CD8-positive, alpha-beta memory T cell (primary cell): ENCODE measurements at places on chromosomes 7 and 10.

- no peak for DNase-seq
Measured at GRCh38 chr7:116404389-116404788, 95.1 kb upstream of the CAV2 start.

DNA sequence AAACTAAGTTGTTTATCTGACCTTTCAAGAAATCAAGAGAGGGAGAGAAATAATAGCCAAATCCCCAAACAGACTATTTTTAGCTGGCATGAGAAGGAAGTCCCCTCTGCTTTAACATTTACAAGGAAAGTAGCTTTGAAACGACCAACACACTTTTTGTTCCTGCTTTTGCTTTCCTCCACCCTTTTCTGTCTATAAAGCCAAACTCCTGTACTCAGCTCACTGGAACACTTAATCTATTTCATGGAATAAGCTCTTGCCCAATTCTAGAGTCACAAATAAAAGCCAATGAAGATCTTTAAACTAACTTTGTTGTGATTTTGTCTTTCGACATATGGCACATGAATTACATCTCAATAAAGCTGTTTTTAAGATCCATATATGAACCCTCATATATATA lies 86.8 kb upstream of the CCDC71L start:
- DNase-seq = no peak

DNA sequence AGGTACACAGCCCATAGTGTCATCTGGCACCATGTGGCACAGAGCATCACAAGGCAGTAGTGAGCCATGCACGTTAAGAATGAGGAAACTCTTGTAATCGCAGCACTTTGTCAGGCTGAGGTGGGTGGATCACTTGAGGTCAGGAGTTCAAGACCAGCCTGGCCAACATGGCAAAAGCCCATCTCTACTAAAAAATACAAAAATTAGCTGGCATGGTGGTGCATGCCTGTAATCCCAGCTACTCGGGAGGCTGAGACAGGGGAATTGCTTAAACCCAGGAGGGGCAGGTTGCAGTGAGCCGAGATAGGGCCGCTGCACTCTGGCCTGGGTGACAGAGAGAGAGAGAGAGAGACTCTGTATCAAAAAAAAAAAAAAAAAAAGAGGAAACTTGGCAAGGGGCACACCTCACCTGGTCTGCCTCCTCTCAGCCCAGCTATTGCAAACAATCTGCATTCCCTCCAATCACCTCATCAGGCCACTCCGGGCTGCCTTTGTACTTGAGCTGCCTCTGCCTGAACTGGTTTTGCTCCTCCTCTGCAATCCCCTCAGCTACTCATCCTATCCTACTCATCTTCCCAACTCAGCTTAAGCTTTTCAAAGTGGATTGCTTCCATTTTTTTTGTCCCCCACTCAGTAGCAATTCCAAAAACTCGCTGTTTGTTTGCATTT lies 46.0 kb upstream of the OPTN start:
- no peak for DNase-seq

GRCh38 chr10:76126607-76127527 lies 695.4 kb downstream of the LRMDA start:
- no peak for DNase-seq

DNA sequence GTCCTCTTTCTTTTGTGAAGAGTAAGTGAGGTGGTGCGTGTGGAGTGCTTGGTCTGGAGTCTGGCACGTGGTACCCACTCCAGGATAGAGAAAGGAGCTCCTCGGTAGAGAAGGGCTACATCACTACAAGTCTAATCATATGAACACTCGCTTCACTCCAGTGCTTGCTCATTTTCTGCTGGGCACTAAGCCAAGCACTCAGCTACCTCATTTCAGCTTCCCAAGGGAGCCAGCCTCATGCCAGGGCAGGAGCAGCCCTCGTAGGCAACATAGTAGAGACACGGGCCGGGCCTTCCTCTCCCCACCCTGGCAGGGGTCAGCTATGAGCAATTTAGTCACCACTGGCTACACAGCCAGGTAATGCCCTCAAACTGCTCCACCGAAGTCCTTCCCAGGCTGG lies 11.4 kb upstream of the HSPA12A start:
- DNase-seq = no peak

GRCh38 chr10:61812052-61812721 lies 89.3 kb upstream of the ARID5B start:
- DNase-seq = no peak

DNA sequence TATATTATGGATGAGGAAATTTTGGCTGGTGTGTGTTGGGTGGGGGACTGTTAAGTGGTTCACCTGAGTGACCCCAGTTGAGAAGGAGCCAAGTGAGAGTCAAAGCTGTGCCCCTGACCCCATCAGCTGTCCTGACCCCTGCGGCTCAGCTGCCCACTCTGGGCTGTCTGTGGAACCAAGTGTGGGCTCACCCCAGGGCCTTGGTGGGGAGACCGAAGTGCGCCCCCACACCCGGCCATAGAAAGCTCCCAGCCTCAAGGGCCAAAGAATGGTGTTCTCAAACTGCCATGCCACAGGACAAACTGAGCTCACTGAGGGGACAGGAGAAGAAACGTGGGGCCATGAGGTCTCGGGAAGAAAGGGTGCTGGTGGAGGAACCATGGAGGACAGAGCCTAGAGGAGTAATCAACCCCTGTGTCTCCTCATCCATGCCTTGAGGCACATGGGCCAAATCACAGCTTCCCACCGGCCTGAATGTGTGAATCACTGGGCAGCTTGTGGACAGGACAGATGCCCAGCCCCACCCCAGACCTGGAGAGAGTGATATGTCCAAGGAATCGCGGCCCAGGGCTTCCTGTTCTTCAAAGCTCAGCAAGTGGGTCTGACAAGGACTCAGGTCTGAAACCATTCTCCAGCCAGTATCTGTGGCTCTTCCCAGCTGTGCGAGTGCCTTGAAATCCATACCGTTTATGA lies 86.2 kb upstream of the CACUL1 start:
- DNase-seq = no peak

DNA sequence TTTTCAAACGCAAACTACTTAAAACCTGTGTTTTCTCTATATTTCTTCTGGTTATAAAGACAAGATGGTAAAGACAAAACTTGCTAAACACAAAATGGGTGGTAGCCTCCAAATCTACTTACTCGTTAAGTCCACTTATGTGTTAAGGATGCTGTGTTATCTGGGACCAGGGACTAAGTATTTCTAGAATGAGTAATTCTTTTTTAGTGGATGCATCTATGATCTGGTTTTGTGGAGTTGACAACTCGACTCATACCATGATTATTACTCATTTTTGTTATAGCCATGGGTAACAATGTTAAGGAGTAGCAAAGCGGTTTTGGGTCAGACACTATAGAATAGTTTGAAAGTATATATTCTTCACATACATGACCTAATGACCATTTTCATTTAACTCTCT lies 239.5 kb upstream of the FOXP2 start:
- no peak for DNase-seq

- DNase-seq = no peak
Measured at GRCh38 chr7:155252892-155253501, 44.7 kb upstream of the INSIG1 start.

GRCh38 chr7:151016942-151017341 lies 7.4 kb downstream of the ATG9B start:
- DNase-seq = no peak

DNA sequence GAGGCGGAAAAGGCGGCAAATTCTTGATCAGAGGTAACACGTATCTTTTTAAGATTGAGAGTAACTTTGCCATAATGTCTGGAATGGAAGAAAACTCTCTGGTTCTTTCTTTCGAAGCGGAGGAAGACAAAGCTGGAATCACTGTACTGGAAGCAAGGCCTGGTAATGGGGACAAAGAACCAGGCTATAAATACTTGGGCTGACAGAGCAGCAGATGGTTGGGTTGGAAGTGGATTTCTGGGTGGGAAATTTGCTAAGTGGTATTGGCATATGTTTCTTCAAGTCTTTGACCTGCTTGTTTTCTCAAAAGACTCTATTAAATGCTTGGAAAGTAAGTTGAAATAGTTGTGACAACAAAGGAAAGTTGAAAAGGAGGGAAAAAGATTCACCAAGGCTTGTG lies 87.3 kb upstream of the SFMBT2 start:
- DNase-seq = no peak

GRCh38 chr10:80204677-80205476 lies 460 bp downstream of the ANXA11 start:
- peak; percentile 70 for DNase-seq

DNA sequence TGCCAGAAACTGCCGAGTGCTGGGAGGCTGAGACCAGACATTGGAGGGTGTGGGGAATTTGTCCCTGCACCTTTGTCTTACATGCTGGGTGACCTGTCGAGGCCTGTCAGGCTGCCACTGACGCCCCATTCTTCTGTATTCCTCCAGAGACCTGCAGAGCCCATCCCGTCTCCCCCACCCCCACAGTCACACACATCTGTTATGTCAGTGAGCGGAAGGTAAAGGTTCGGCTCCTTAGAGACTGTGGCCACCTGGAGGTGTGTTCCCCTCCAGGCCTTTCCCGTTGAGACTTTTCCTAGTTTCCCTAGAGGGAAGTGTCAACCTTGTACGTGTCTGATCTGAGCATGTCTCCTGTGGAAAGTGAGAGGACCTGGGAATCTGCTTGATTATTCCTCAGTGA lies 84.5 kb downstream of the ATXN7L1 start:
- DNase-seq = no peak

DNA sequence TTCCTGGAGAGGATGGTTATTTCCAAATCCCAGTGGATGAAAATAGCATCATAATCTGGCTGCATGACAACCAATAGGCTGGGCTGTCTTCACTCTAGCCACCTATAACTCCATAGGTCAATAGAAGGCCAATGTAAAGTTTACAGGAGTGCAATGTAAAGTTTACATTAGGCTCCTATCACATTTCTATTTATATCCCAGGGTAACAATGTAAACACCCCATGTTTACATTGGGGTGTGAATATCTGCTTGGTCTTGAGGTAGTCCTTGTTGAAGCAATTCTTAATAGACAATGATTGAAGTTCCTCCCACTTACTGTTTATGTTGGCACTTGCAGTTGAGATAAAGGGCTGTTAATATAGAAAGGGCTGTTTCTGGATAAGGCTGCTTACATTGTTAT lies 21.5 kb downstream of the CH25H start:
- no peak for DNase-seq

- DNase-seq = no peak
Measured at GRCh38 chr7:75989500-75990388, 4.7 kb downstream of the TMEM120A start.

GRCh38 chr10:97771055-97771891 lies 526 bp downstream of the SFRP5 start:
- peak; percentile 32 for DNase-seq

DNA sequence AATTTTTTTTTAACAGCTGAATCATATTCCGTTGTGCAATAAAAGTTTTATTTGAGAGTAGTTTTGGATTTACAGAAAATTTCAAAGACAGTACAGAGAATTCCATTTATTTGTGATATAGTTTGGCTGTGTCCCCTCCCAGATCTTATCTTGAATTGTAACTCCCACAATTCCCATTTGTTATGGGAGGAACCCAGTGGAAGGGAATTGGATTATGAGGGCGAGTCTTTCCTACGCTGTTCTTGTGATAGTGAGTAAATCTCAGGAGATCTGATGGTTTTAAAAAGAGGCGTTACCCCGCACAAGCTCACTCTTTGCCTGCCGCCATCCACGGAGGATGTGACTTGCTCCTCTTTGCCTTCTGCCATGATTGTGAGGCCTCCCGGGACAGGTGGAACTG lies 228.0 kb upstream of the MAGI2 start:
- no peak for DNase-seq

DNA sequence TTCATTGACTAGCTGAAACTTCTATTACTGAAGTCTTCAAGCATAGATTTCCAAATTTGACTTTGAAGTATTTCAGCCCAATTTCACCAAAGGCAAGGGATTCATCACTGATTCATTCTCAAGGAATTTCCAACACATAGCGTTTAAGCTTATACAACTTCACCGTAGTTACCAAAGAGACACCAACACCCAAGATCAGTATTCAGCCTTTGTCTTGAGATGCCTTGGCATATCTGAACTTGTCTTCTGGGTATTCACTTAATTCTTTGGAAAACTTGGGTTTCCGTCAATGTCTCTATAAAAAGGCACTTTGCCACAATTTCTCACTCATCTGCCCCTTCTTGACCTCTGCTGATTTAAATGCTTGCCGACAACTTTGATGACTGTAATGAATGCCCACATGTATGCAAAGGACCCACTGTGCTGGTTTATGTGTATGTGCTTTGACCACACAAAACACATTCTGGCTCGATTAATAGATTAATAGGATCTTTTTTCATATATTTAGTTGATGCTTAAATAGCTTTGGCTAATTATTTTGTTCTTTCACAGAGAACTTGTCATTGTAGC lies 49.6 kb downstream of the TES start:
- DNase-seq = no peak

DNA sequence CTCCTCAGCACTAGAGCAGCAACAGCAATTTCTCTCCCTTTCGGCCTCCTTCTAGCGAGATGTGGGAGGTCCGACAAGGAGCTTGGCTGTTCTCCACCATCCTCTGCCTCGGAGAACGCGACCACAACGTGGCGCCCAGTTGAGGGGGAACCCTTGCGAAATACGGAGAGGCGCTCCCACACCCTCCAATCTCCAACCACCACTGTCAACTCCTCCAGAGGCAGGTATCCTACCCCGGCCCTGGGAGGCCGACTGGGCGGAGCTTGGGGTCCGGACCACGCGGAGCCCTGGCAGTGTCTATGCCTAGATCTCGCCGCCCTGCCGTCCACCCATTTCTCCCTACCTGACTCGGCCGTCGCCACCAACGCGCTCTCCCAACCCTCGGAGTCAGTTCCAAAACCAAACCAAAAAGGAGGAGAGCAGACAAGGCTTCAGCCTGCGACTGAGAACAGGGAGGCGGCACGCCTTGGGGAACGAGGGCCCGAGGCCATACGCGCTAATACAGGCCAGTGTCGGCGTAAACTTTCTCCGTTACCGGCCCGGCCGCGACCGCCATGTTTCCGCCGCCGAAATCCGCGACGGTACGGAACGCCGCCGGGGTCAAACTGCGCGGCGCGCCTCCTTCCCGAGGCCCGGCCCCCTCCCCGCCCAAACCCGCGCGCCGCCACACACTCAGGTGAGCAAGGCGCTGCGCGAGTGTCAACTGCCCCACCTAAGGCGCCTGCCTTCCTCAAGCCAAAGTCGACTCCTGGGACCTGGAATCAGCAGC lies at the start of gene TMEM168:
Gene TMEM168, minus strand, starts transcription at position 577 of the 769 bp plus-strand sequence. CDS start 5,568 bp downstream, outside the sequence.
- DNase-seq = peak; percentile 82

GRCh38 chr10:26911811-26912461 lies 51.2 kb upstream of the ABI1 start:
- no peak for DNase-seq

GRCh38 chr7:76269895-76270294 lies 32.6 kb upstream of the HSPB1 start:
- no peak for DNase-seq

GRCh38 chr10:133124357-133125211 lies 35.4 kb upstream of the KNDC1 start:
- no peak for DNase-seq
